T47D (cell line): ENCODE measurements at places on chromosomes 5 and 9.

- DNase-seq, result no peak
These were observed 1.2 kb downstream of the MAP1B start for GRCh38 chr5:72108202-72109061.

- no peak for DNase-seq
These were observed 368 bp downstream of the SURF1 start for GRCh38 chr9:133355881-133356357.

DNA sequence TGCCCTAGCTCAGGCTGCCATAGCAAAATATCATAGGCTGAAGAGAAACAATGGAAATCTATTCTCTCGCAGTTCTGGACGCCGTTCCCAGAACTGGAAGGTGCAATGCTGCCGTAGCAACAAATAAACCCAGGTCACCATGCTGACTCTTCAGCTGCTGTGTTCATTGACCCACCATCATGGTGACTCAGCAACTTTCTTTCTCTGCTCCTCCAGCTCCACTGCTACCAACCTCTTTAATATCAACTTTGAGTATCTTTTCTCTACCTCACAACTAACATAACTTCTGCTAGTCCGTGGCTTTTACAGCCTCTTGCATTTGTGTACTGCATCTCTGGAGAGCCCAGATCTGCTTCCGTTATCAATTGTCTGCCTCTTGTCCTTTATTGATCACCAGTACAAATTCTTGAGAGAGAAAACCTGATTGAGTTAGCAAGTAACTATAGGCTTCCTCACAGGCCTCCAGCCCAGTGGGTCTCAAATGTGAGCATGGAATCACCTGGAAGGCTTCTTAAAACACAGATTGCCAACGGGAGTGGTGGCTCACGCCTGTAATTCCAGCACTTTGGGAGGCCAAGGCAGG is 47.3 kb upstream of the SLC30A5 start:
- no peak for DNase-seq

DNA sequence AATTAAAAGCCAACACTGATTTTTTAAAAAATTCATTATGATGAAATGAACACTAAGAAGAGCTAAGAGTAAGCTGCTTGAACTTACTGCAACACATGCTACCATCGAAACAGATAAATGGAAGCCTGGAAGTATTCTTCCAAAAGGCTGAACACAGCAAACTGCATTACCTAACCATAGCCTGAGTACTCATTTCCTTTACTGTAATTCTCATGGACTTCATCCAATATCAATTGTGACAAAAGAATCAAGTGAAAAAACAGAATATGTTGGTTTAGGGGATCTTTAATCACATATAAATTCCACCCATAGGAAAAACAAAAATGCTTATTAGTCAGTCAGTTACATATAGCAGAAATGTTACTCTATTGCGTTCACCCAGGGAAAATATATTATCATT is 68.5 kb downstream of the DROSHA start:
- DNase-seq, result no peak

GRCh38 chr9:136247947-136248637 is 2.5 kb upstream of the QSOX2 start:
- DNase-seq, result no peak

DNA sequence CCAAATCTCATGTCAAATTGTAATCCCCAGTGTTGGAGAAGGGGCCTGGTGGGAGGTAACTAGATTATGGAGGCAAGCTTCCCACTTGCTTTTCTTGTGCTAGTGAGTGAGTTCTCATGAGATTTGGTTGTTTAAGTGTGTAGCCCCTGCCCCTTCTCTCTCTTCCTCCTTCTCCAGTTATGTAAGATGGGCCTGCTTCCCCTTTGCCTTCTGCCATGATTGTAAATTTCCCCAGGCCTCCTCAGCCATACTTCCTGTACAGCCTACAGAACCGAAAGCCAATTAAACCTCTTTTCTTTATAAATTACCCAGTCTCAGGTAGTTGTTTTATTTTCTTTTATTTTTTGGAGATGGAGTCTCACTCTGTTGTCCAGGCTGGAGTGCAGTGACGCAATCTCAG is 18.2 kb upstream of the TXNDC8 start:
- no peak for DNase-seq

DNA sequence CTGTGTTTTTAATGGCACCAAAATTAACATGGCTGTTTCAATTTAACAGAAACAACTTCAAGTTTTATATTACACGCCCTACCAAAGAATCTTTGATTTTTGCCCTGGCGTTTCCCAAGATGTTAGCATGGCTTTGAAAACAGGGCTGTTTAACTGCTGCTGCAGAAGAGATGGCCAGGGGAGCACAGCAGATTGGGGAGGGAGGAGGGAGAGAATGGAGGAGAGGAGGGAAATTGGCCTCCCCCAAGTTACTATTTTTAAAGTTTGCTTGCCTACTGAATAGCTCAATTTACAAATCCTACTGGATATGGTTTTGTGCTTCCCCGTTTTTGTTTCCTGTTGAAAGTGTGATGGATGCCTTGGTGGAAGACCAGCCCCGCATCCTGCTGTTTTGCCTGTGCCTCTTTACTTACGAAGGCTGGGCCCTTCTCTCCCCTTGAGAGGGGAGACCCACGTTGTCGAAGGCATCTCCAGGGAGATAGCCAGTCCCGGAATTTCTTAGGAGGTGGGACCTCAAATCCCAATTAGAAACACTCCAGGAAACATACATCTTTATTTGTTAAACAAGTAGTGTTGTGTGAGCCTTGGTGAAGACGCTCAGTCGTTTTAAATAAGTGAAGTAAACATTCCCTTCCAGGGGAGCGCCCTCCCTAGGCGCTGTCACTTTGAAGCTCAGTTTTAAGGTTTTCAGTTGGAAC is 98.6 kb downstream of the AOPEP start:
- DNase-seq, result no peak

- no peak for DNase-seq
These were observed 126.1 kb downstream of the SEMA5A start for GRCh38 chr5:9419794-9420193.

DNA sequence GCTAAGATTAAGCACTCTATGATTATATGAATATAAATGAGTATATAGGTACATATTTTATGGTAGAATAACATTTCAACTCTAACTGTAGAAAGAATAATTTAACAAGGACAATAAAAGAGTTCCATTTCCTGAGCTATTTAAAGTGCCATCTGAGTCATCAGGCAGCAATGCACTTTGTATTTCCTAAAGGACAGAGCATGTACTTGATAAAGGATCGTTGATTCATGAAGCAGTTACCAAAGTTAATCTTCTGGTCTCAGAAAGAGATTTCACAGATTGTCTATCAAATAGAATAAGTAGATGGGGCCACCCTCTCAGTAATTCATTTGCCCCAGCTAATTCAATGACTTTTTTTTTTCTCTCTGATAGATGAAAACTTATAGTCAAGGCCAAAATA is 747.8 kb downstream of the CDH18 start:
- no peak for DNase-seq

DNA sequence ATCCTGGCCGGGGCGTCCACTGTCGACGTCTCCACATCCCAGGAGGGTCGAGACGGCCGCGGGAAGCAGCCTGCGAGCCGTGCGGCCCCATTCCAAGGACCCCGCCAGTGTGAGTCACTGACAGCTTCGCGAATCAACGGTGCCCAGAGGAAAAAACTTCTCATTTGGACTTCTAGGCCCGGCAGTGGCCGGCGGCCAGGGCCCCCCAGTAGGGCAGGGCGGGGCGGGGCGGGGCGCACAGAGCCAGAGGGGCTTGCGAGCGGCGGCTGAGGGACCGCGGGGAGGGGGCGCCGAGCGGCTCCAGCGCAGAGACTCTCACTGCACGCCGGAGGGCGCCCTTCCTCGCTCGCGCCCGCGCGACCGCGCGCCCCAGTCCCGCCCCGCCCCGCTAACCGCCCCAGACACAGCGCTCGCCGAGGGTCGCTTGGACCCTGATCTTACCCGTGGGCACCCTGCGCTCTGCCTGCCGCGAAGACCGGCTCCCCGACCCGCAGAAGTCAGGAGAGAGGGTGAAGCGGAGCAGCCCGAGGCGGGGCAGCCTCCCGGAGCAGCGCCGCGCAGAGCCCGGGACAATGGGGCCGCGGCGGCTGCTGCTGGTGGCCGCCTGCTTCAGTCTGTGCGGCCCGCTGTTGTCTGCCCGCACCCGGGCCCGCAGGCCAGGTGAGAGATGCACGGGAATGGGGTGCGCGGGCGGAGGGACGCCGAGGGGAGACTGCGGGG is at the start of gene F2R:
TSS of gene F2R (plus strand) at position 391 of the 720 bp plus-strand sequence. CDS start at position 573, 182 bp downstream.
- peak; percentile 65 for DNase-seq

- no peak for DNase-seq
These were observed 185.2 kb upstream of the TRIM32 start for GRCh38 chr9:116501871-116502270.

- DNase-seq, result peak; percentile 57
These were observed 2.0 kb downstream of the EIF4EBP3 start for GRCh38 chr5:140549237-140550144.

DNA sequence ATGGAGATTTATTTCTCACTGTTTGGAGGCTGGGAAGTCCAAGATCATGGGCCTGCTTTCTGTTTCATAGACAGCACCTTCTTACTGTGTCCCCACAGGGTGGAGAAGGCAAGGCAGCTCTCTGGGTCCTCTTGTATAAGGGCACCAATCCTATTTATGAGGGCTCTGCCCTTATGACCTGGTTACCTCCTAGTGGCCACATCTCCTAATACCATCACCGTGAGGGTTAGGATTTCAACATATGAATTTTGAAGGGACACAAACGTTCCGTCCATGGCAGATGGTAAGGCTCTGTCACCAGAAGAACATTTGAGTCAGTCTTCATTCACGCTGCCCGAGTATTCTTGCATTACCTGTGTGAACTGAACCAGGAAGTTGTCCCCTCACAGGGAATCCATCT is 48.4 kb downstream of the ANKRD33B start:
- DNase-seq, result no peak

- DNase-seq, result no peak
These were observed 281.1 kb upstream of the ANKRD55 start for GRCh38 chr5:56514245-56514644.

DNA sequence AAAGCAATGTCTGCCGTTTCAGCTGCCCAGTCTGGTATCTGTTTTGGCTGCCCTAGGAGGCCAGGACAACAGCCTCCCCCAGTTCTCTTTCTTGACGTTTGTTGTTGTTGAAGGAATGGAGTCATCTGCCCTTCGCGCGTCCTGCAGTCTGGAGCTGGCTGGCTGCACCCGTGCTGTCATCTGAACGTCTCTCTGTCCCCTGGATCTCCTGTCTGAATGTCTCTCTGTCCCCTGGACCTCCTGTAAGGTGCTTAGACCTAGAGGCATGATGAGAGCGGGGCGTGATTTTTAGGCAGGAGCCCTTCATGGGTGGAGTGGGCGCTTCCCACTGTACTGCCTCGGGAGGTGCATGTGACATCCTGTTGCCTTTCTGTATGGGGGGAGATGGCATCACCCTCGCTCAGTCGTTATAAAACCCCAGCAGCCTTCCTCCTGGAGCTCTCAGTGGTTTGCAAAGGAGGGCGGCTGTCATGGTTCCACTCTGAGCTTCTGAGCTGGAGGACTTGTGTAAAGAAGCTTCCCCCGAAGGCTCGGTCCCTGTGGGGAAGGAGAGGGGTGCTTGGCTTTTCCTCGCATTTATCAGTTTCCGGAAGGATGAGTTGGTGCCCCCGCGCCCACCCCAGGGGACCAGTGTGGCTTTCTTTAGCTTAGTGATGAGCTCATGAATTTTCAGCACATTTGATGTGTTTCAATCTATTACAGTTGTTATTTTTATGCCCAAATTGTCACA is 49.8 kb upstream of the OLFM1 start:
- DNase-seq, result no peak

DNA sequence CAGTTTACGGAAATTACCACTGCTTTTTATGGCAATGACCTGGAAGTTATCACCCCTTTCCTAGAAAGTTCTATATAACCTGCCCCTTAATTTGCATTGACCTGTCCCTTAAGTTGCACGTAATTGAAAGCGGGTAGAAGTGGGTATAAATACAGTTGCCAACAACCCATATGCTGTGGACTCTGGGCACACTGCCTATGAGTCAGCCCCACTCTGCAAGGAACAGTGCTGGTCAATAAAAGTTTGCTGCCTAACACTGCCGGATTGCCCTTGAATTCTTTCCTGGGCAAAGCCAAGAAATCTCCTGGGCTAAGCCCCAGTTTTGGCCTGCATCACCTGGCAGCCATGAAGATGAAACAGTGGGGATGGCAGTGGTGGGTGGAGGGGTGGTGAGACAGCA is 23.9 kb upstream of the CLPTM1L start:
- DNase-seq, result no peak

- DNase-seq, result no peak
These were observed 120.5 kb downstream of the NPR3 start for GRCh38 chr5:32831624-32832023.

DNA sequence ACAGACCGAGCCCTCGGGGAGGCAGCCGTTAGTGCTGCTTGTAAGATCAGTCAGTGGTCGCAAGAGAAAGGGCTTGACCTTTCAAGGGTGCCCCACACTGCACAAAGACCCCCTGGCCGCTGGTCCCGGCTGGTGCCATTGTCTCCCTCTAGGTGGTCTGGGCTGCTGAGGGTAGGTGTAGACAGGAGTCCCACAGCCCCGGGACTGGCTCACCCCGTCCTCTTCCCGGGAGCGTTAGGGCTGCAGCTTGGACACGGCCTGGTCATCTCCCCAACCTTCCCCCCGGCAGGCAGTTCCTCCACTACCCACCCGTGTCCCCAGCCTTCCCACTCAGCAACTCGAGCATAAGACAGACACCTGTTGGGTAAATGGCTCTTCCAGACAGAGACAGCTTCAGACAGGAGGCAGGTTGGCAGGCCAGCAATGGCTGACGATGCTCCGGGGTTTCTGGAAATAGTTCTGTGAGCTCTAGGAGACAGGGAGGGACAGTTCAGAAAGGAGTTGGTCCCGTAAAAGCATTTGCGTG is 15.3 kb upstream of the TMEM250 start:
- DNase-seq, result no peak
